Type B pancreatic cell (in vitro differentiated cells): ENCODE measurements at places on chromosomes 2 and 18. TPM values are rescaled to one million over a fixed set of nuclear protein-coding genes. Genes with fewer than 3 reads are reported as not detected.

- H3K4me3 ChIP-seq: peak overlapping the region; percentile 94
- DNase-seq: no peak
Observed at GRCh38 chr2:186590759-186591505, 1.1 kb downstream of the ITGAV start.

DNA sequence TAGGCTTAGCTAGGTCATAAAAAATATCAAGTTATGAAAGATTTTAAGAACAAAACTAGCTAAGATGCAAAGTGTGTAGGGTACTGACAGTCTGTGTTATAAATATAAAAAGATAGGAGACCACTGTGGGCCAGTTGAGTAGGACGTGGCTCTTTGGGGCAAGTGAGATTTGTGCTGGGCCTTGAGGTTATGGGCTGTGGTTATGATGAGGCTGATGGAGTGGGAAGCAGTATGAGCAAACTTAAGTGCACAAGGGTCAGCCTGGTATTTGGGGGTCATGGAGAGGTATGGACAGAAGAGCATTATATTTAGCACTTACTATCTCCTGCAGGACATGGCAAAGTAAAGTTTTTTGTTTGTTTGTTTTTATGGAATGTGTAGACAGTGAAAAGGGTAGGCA lies 70.1 kb downstream of the SETBP1 start:
- peaks cover 3% of the 10 kb centered on the region for H3K27me3 ChIP-seq
- H3K4me1 ChIP-seq: peaks cover 16% of the 10 kb centered on the region
- no peak overlapping the region for H3K27ac ChIP-seq
- H3K36me3 ChIP-seq: peaks cover 24% of the 10 kb centered on the region
- DNase-seq: no peak

GRCh38 chr2:25590921-25591505 lies 82.4 kb downstream of the DTNB start:
- H3K36me3 ChIP-seq: peaks cover 3% of the 10 kb centered on the region
- peaks cover 16% of the 10 kb centered on the region for H3K4me1 ChIP-seq
- H3K27ac ChIP-seq: no peak overlapping the region
- H3K27me3 ChIP-seq: no peaks in the 10 kb centered on the region
- no peak for DNase-seq

DNA sequence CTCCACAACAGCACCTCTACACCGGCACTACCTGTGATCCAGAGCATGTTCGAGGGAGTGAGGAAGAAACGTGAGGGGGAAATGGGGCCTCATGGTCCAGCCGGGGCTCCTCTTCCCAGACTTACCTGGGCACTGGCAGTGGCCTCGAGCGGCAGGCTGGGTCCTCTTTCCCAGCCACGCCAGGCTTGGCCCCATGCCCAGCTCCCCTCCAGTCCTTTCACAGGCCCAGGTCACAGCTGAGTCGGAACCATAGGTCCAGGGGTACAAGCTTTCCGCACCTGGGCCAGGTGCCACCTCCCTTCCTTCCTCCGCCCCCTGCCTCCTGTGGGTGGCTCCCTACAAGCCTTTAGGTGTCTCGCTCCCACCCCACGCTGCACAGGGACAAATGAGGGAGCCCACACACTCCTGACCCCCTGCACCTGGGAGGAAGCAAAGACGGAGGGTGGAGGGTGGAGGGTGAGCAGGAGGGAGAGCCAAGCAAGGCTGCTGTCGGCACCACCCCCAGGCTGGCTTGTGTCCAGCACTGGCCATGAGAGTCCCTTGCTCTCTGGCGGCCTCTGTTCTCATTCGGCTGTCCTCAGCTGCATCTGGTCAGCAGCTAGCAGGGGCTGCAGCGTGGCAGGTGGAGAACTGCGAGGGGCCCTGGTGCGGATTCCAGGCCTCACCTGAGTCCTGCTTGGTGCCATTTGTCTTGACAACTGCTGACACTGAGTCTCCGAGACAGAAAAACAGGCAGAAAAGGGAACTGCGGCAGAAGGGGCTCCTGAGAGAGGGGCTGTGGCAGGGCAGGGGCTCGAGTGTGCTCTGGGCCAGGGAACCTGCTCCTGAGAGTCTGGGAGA lies 26.8 kb downstream of the ADRA2B start:
- H3K4me3 ChIP-seq: no peak overlapping the region
- H3K27me3 ChIP-seq: no peaks in the 10 kb centered on the region
- peaks cover 12% of the 10 kb centered on the region for H3K4me1 ChIP-seq
- H3K27ac ChIP-seq: no peak overlapping the region

DNA sequence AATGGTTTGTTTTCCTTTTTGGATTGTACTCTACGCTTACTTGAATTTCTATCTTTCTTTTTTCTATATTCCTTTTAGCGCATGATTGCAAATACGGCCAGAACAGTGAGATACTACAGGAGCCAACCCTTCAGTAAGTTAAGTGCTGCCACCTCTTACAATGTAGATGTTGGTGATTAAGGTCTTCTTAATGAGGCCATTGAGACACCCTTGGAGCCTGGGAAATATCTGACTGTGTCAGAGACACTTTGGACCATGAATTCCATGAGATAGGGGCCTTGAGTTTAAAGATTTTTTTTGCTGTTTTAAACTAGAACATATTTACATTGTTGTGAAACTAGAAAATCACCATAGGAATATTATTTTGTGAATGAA lies 27.1 kb upstream of the MAP3K20 start:
- no peak overlapping the region for H3K4me3 ChIP-seq
- peak overlapping the region; percentile 26 for H3K27ac ChIP-seq
- no peaks in the 10 kb centered on the region for H3K27me3 ChIP-seq
- no peak for DNase-seq
- no peaks in the 10 kb centered on the region for H3K36me3 ChIP-seq

GRCh38 chr2:240637901-240638345 lies 12.6 kb downstream of the GPR35 start:
- no peaks in the 10 kb centered on the region for H3K4me1 ChIP-seq
- no peaks in the 10 kb centered on the region for H3K36me3 ChIP-seq
- DNase-seq: no peak
- H3K4me3 ChIP-seq: no peak overlapping the region

- DNase-seq: no peak
- no peak overlapping the region for H3K27ac ChIP-seq
- peaks cover 60% of the 10 kb centered on the region for H3K4me1 ChIP-seq
- peaks cover 12% of the 10 kb centered on the region for H3K36me3 ChIP-seq
Observed at GRCh38 chr2:65351948-65352595, 80.3 kb downstream of the SPRED2 start.

DNA sequence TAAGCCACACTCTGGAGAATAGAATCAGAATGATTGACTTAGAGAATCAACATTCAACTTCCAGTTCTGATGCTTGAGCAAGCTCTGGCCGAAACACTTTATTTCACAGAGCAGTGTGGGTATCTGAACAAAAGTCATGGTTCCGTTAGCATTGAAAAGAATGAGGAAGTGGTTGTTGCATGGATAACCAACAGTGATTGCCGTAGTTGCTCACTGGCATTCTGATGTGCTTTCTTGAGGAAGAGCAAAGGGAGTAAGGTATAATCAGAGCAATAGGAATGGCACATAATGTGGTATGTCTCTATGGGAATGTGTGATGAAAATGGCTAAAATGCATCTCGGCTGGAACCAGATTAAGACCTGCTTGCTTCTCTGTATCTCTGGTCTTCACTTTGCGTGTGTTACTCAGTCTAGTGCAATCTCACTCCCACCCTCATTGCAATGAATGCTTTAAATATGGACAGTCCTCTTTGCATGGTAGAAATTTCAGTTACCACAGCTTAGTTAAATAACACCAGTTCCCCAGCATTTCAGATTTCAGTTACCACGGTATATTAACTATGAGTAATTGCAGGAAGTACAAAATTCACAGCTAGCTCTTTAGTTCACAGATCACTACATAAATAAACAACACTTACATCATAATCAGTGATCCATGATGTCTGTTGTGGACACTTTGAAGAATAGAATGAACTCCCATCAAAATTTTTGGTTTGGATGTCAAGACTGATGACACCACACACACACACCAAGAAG lies 7.8 kb upstream of the RAB12 start:
- no peaks in the 10 kb centered on the region for H3K4me1 ChIP-seq
- no peaks in the 10 kb centered on the region for H3K36me3 ChIP-seq
- no peak for DNase-seq

- H3K36me3 ChIP-seq: no peaks in the 10 kb centered on the region
- peaks cover 5% of the 10 kb centered on the region for H3K27me3 ChIP-seq
- H3K27ac ChIP-seq: no peak overlapping the region
- H3K4me1 ChIP-seq: no peaks in the 10 kb centered on the region
- H3K4me3 ChIP-seq: no peak overlapping the region
Observed at GRCh38 chr2:100589527-100589926, 26.7 kb downstream of the PDCL3 start.

GRCh38 chr2:75600461-75601011 lies 39.8 kb upstream of the EVA1A start:
- H3K27ac ChIP-seq: peak overlapping the region; percentile 52
- DNase-seq: no peak
- peaks cover 17% of the 10 kb centered on the region for H3K4me1 ChIP-seq

DNA sequence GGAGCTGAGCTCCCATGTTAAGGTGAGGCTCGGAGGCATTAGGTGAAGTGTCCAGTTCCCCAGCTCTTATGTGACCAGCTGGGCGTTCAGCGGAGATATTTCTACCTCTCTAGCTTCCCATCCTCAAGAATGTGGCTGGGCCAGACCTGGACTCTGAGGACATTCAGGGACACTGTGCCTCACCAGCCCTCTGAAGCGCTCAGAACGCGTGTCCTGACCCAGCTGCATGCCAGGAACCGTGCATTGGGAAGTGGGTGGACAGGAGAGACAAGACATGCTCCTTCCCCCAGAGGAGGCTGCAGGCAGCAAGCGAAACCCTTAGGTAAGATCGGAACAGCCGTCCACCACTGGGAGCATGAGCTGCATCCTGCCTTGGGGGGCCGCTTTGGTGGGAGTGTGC lies 38.0 kb upstream of the GPAT2 start:
- peak overlapping the region; percentile 67 for H3K27ac ChIP-seq
- no peak for DNase-seq
- no peaks in the 10 kb centered on the region for H3K27me3 ChIP-seq
- peaks cover 4% of the 10 kb centered on the region for H3K4me1 ChIP-seq
- no peak overlapping the region for H3K4me3 ChIP-seq
- H3K36me3 ChIP-seq: no peaks in the 10 kb centered on the region

GRCh38 chr2:54947136-54947535 lies 103.1 kb downstream of the RTN4 start:
- H3K27ac ChIP-seq: no peak overlapping the region
- H3K27me3 ChIP-seq: no peaks in the 10 kb centered on the region
- no peak for DNase-seq
- H3K36me3 ChIP-seq: no peaks in the 10 kb centered on the region
- H3K4me1 ChIP-seq: peaks cover 17% of the 10 kb centered on the region
- H3K4me3 ChIP-seq: no peak overlapping the region

DNA sequence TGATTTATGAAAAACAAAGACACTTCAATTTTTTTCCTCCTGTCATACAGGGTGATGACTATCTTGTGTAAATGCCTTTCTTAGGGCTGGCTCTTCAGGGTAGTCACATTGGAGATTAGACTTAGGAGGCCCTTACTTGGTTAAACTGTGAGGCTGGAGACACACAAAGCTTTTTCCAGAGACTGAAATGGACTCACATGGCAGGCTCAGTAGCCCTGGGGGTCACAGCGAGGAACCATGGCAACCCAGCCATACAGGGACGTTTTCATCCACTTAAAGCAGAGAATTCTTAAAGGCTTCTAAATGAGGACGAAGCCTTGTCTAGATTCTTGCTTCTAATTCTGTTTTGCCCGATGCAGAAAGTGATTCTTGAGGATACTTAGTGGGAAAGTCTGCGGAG lies 57.3 kb upstream of the ZDBF2 start:
- H3K36me3 ChIP-seq: no peaks in the 10 kb centered on the region
- no peaks in the 10 kb centered on the region for H3K27me3 ChIP-seq
- H3K4me3 ChIP-seq: peak overlapping the region; percentile 35
- peak overlapping the region; percentile 67 for H3K27ac ChIP-seq

DNA sequence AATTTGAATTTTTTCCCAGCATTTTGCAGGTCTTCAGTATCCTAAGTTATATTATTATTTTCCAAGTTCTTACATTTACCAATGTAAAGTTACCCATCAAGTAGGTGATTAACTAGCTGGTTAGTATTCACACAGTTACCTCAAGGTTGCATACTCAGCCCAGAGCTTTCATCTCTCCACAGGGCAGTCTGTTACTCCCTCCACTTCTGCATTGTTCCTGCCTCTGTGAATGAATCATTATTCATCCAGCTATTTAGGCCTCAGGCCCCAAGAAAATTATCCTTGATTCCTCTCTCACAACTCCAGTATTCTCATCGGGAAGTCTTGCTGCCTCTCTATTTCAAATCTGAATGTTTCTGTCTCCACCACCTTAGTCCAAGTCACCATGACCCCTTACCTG lies 92.2 kb downstream of the SMC6 start:
- no peak overlapping the region for H3K4me3 ChIP-seq
- H3K4me1 ChIP-seq: peaks cover 6% of the 10 kb centered on the region
- no peak overlapping the region for H3K27ac ChIP-seq
- H3K27me3 ChIP-seq: no peaks in the 10 kb centered on the region

DNA sequence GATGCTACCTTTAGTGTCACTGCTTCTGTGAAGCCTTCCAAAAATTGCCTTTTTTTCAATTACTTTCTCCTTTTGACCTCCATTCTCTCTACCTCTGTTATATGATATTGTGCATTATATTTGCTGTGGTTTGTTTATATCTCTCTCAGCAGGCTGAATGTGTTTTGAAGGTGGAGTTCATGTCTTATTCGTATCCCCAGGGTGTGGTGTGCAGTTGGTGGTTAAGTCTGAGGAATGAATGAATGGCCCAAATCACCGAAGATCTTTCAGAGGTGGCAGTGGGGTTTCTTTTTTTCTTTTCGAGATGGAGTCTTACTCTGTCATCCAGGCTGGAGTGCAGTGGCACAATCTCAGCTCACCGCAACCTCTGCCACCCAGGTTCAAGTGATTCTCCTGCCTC lies 53.5 kb upstream of the MAP4K3 start:
- H3K36me3 ChIP-seq: no peaks in the 10 kb centered on the region
- H3K27me3 ChIP-seq: no peaks in the 10 kb centered on the region
- peaks cover 18% of the 10 kb centered on the region for H3K4me1 ChIP-seq
- H3K4me3 ChIP-seq: no peak overlapping the region

DNA sequence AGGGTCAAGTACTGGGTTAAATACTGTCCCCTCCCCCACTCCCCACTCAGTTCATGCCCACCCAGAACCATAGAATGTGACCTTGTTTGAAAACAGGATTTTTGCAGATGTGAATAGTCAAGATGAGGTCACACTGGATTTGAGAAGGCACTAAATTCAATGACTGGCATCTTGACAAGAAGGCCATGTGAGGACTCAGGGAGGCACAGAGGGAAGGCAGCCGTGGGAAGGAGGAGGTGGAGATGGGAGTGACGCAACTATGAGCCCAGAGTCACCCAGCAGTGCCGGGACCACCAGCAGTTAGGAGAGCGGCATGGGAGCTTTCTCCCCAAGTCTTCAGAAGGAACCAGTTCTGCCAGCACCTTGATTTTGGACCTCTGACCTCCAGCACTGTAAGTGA lies 257.3 kb downstream of the BCL2 start:
- no peak overlapping the region for H3K4me3 ChIP-seq
- H3K27ac ChIP-seq: no peak overlapping the region
- DNase-seq: no peak
- H3K4me1 ChIP-seq: peaks cover 4% of the 10 kb centered on the region

Gene BBS5
- 5.0 and 11.2 TPM in 2 replicates for total RNA-seq

Gene CCL20
- 1.7 and 3.2 TPM in 2 replicates for total RNA-seq

Gene OXER1
- total RNA-seq: 2.3 and 2.8 TPM in 2 replicates

Gene TLX2
- 0.67 and 2.9 TPM in 2 replicates for total RNA-seq

Gene MSH2
- total RNA-seq: 32.5 and 53.3 TPM in 2 replicates

Gene GKN1
- total RNA-seq: 0.36 and 1.7 TPM in 2 replicates

Gene HOXD9
- total RNA-seq: 0.19 and 1.5 TPM in 2 replicates
